NCI-H1092 (cell line): ENCODE measurements at places on chromosomes 4 and X.

GRCh38 chrX:69082055-69082752, 83.0 kb downstream of the PJA1 start:
- DNase-seq = no peak

DNA sequence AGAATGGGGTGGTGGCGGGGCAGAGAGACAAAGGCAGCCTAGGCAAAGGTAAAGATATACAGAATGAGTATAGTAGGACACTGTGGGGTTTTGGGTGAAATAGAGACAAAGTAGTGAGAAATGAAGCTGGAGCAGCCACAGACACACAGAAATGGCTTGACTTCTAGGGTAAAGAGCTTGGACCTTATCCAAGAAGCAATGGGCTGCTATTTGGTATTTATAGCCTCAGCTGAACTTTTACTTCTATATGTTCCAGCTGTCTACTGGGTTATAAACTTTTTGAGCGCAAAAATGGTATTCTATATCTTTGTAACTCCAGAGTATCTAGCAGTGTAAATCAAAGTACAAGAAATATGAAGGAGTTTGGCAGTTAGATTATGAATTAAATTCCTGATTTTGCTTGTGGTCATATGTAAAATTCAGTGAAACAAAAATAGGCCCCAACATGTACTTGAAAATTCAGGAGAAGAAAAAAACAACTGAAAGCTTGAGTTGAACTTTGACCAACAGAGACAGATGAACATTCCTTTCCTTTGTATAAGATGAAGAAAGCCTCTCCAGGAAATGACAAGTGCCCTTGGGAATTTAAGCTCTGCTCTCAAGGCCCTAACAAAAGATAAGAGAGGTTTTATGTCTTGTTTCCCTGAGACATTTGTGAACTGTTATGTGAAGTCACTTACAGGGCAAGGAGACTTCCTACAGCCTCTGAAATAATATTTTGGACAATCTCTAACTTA, 354.1 kb downstream of the CHIC1 start:
- no peak for DNase-seq

- no peak for DNase-seq
Observed at GRCh38 chrX:22248401-22248800, 24.3 kb upstream of the CBLL2 start.

DNA sequence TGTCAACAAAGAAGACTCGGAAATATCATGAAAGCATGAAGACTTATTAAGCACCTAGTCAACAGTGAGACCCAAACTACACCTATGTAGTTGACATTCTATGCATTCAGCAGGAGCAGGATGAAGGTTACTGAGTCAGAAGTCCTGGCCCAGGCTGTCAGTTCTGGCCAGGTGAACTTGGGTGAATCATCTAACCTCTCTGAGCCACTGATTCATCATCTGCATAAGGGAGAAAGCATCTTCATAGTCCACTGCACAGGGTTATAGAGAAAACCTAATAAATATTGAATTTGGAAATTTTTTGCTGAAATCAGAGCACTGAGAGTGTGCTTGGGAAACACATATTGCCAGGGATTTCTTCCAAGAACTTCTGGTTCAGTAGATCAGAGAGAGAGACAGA, 296.0 kb upstream of the SFRP2 start:
- no peak for DNase-seq

GRCh38 chr4:80173401-80173800, 23.9 kb upstream of the PRDM8 start:
- DNase-seq = no peak

GRCh38 chrX:101265869-101266428, 25.2 kb downstream of the TAF7L start:
- DNase-seq = no peak

DNA sequence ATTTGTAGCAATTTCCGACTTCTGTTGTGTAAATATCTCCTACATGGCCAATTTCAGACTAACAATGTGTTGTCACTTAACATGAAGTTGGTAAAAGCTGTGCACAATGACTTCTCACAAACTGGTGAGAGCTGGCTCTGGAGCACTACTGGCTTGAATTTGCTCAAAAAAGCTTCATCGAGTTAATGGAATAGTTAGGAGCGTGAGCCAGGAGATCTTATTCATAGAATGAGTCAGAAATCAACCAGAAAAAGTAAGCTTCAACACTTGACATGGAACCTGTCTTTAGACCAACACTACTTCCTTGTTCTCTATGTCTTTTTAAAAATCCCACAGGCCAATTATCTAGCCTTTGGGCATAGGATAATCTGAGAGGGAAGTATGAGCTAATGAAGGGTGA, 7.9 kb upstream of the CHRDL1 start:
- no peak for DNase-seq

DNA sequence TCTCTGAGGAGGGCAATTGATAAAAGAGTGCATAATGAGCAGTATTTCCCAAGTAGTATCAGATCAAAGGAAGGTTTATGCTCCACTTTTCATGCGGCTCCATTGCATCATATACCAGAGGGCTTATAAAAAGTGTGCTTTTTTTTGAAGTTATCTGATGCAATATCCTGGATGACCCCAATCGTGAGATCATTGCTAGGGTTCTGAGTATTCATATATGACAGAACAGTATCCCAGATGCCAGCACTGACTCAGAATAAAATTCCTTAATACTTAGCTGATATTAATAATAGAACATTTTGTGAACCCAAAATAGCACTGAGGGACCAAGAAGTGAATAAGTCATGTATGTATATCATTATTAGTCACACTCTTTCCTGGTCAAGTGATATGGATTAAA, 945.5 kb upstream of the AGA start:
- no peak for DNase-seq

- peak; percentile 13 for DNase-seq
Observed at GRCh38 chr4:169620880-169621248, 486 bp downstream of the CLCN3 start.

- peak; percentile 47 for DNase-seq
Observed at GRCh38 chrX:131841496-131842437, 181.3 kb upstream of the STK26 start.

GRCh38 chrX:154599531-154599930, 14.6 kb downstream of the CTAG1A start:
- no peak for DNase-seq

DNA sequence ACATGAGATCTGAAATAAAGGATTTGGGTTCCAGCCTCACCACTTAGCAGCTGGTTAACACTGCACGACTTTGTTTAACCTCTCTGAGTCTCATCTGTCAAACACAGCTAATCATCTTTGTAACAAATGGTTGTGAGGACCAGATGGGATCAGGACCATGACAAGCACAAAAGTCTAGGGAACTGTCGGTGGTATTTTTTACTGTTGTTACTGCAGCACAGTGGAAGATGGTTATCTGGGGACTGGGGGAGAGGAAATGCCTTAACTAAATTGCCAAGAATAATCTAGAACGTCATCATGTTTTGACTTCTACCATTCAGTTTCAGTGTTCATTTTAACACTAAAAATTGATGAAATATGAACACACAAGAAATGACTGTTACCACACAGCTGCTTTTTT, 99.5 kb downstream of the ADGRA3 start:
- DNase-seq = no peak

GRCh38 chrX:1424147-1424851, 28.4 kb downstream of the ASMTL start:
- no peak for DNase-seq

DNA sequence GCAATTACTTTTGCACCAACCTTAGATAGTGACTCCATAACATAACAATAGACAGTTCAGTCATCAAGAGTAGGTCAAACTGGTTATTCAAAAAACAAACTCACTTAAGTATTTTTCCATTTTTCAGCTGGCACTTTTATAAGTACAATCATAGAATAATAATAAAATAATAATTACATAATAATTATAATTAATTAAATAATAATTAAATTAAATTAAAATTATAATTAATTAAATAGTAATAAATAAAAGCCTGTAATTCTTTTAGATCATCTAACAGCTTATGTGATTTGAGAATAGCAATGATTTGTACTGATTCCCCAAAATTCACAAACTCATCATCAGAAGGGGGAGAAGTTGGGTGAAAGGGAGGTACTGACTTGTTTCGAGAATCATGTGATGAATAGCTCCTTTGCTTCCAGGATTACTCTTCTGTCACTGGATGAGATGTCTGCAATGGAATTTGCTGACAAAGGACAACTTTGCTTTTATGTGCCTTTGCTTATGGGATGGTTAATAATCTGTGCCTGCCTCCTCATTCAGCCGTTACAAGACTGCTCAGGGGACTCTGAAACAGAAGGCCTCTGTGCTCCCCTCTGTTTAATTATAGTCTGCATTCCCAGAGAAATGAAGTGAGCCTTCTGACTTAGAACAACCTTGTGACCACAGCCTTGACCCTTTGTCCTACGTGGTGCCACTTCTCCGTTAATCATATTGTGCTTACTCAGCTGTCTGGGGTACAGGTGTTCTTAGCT, 104.8 kb upstream of the ENPEP start:
- no peak for DNase-seq

GRCh38 chrX:121103381-121103780, 56.0 kb downstream of the GLUD2 start:
- no peak for DNase-seq

- DNase-seq = no peak
Observed at GRCh38 chr4:85477534-85477933, 2.6 kb downstream of the ARHGAP24 start.
